ENCODE measurements at places on chromosomes 16 and 17.
A peak's percentile ranks its signal among the peaks of the same experiment; 100 is the strongest.

DNA sequence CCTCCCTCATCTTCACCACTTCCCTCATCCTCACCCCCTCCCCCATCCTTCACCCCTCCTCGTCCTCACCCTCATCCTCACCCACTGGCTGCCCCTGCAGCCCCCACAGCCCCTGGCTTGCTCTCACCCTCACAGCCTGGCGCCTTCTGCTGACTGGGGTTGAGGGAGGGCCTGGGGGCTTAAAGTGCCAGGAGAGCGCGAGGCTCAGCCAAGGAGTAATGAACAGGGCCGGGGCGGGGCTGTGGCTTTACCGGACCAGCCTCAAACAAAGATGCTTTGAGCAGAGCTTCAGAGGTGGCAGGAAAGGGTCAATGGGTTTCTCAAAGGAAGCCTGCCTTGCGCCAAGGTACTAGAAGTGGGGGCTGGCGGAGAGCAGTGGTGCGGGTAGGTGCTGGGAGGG is at the start of gene PRSS33:
TSS of gene PRSS33 (minus strand) at position 155 of the 400 bp plus-strand sequence. CDS start 1,013 bp downstream, outside the sequence.
- no peak for DNase-seq

DNA sequence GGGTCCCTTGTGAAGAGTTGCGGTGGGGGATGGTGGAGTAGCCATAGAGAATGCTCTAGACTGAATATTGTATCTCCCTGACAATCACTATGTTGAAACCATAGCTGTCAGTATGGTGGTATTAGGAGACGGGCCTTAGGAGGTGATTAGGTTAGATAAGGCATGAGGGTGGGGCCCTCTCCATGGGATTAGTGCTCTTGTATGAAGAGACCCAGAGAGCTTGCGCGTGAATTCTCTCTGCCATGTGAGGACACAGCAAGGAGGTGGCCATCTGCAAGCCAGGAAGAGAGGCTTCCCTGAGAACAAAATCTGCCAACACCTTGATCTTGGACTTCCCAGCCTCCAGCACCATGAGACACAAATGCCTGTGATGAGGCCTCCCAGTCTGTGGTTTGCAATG is 34.5 kb upstream of the MGAT5B start:
- no peak for DNase-seq

DNA sequence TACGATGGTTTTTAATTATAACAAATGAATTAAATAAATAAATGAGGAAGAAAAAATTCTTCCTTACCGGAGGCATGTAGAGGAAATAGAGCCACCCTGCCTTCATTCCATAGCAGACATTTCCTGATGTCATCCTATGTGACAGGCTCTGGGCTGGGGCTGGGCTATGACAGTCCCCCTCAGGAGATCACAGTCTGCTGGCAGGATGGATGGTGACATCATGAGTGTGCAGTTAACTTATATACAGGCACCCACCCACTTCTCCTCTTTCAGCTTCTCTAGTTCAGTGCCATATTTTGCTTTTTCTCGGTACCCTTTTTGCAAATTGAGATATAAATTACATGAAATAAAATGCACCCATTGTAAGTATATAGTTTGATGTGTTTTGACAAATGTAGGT is 6.4 kb upstream of the CMTM3 start:
- DNase-seq, result no peak

- DNase-seq, result no peak
Measured at GRCh38 chr17:68850749-68851510, 104.3 kb downstream of the ABCA8 start.

DNA sequence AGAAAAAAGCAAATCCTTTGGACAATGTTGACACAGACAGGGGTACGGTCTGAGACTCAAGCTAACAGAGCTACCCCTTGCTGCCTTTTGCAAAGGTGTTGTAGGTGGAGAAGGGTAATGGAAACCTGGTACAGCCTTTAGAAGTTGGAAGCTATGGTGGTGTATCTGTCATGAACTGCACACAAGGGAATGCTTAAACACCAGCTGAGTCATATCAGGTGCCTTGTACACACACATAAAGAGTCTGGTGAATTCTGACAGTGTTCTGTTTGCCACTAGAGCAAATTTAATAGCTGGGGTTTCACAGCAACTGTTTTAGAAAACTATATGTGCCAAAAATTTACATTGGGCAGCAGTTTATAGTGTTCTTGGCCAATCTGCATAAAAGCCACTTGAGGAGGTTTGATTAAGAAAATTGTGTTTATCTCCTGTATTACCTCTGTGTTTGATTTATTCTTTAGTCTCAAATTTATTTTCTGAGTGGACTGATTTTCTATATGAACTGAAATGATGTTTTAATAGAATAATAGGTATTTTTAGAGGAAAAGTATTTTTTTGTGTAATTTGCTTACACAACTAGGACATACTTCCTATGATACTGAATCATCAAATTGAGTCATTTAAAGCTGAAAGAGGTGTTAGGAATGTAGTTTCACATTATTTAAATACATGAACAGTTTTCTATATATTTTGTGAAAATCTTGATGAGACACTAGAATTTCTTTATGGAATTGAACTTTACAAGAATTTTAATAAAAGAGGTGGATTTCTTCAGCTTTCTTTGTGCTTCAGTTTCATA is 136.9 kb downstream of the MAP2K6 start:
- DNase-seq, result no peak

GRCh38 chr16:61024180-61024900 is 1011.9 kb downstream of the CDH8 start:
- DNase-seq, result no peak

DNA sequence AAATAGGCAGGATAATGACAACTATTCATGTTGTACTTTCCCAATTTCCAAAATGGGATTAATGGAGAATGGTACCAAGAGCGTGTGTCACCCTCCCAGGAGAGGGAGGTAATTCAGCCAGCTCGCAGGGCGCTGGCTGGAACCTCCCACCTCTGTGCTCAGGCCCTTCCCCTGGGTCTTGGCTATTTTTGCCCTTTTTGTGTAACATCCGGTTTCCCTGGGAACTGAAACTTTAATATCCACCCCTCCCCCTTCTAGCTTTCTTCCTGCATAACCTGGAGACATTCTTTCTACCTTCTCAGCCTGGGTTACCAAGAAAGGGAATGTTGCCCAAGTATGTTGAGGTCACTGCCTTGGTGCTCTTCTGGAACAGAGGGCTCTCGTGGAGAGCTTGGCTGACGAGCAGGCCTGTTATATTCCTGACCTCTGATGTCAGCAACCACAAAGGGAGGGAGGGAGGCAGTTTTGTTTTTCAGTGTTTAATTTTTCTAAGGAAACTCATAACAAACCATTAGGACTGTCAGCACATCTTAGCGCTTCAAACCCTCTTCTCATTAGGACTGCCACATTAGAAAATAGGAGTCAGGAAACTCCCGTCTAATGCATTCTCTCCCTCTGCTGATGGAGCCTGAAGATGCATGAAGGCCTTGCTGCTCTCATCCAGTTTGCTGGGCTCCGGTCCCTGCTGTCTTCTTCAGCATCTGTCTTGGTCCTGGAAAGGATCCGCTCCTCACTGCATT is 25.6 kb downstream of the ITGB3 start:
- DNase-seq, result peak; percentile 100

DNA sequence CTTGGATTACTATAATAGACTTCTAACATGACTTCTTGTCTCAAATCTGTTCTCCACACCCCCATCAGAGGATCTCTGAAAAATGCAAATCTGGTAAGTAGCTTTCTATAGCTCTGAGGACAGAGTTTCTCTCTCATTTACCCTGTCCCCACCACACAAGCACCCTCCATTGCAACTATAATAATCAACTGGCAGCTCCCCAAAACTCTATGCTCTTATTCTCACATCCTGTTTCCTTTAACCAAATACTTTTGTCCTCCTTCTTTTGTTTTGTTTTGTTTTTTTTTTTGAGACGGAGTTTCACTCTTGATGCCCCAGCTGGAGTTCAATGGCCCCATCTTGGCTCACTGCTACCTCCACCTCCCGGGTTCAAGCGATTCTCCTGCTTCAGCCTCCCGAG is 73.4 kb downstream of the HELZ start:
- DNase-seq, result no peak

GRCh38 chr16:90046971-90047713 is 27.9 kb upstream of the DBNDD1 start:
- no peak for DNase-seq

DNA sequence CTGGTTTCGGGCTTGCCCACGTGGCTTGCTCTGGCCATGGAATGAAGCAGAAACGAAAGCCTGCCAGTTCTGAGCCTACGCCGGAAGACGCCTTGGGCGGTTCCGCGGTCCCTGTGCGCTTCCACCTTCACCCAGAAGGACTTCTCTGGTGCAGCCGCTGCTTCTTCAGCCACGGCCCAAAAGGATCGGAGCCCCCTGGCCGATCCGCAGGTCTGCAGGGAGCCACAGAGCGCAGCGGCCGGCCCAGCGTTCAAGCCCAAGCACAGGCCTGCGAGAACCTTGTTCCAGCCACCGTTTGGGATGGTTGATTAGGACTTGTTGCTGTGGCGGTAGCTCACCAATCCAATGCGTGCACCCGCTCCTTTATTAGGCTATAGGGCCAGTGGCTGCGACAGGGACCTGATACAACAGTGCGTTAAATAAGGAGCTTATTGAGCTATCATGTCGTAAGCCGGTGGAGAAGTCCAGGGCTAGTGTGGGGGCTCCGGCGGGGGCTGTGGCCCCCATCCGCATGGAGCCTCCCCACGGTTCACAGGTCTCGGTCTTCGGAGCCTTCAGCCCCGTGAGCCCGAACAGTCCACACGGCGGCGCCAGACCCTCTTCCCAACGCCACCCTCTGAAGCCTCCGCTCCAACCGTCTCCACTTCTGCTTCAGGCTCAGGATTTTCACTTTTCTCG is 10.2 kb upstream of the MPP2 start:
- DNase-seq, result no peak

- DNase-seq, result peak; percentile 91
Measured at GRCh38 chr16:15502041-15502725, 67.8 kb downstream of the BMERB1 start.

DNA sequence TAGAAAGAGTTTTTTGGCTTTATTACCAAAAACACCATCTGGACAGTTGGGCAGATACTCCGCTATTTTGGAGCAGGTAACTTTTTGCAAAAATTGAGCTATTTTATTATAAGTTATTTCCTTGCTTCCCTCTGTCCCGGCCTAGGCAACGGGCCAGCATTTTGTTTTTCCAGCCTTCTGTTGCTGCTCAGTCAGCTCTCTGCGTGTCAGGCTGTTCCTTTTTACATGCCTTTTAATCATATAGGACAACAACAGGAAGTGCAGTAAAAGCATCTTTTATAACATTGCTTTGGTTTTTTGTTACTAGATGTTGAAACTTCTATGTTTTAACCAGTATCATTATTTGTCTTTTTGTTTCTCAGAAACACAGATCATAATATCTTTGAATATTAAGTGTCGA is 30.4 kb downstream of the PPM1D start:
- DNase-seq, result no peak
